ENCODE measurements at places on chromosomes 2 and 18.

- no peak for DNase-seq
Observed at GRCh38 chr2:84879584-84880394, 1.1 kb downstream of the TRABD2A start.

- no peak for DNase-seq
Observed at GRCh38 chr2:231455222-231455621, 9.1 kb downstream of the NCL start.

DNA sequence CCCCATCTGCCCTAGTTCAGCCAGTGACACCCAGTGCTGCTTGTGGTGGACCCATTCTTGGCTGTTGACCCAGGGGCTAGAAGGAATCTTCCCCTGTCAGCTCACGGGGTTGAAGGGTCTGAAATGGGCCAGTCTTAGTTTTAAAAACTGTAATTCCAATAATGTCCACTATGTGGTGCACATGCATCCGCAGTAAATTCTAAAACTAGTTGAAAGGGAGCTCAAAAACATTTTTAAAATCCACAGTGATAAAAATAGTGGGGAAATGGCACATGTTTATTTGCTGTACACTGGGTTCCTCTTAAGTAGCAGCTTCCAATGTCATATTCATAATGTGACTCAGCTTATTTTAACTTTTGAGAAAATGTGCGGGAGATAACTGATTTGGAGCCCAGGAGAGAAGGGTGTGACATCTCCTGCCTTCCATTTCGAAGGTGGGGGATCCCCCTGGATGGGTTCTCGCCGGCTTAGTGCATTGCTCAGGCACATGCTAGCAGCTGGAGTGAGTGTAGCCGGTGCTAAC is 32.8 kb downstream of the GRHL1 start:
- DNase-seq = peak; percentile 53

DNA sequence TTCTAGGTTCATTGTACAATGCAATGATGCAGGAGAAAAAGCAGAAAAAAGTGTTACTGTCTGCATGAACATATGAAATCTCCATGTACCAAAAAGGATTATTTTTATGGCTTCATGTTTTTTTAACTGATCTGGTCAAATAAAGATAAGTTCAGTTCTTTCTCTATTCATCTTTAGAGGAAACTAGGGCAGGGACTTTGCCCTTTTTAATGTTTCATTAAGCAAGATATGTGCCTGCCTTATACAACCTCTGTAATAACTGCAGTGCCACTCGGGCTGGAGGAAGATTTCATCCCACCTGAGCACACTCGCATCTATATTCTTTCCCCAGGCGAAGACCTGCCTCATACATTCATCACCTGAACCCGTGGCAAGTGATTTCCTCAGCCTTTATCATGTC is 157.9 kb upstream of the DDX18 start:
- no peak for DNase-seq

- no peak for DNase-seq
Observed at GRCh38 chr2:100664021-100664755, 101.4 kb downstream of the PDCL3 start.

DNA sequence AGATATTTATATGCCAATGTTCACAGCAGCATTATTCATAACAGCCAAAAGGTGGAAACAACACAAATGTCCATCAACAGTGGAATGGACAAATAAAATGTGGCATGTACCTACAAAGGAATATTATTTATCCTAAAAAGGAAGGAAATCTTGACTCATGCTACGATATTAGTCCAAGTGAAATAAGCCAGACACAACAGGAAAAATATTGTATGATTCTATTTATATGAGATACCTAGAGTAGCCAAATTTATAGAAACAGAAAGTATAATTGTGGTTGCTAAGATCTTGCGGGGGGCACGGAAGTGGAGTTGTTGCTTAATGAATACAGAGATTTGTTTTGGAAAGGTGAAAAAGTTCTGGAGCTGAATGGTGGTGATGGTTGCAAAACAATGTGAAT is 33.0 kb upstream of the CCDC150 start:
- DNase-seq = no peak

- no peak for DNase-seq
Observed at GRCh38 chr18:70554854-70555445, 266.1 kb downstream of the SOCS6 start.

- no peak for DNase-seq
Observed at GRCh38 chr18:41324020-41324791, 630.8 kb upstream of the PIK3C3 start.

- no peak for DNase-seq
Observed at GRCh38 chr2:11121099-11121822, 34.0 kb upstream of the SLC66A3 start.

DNA sequence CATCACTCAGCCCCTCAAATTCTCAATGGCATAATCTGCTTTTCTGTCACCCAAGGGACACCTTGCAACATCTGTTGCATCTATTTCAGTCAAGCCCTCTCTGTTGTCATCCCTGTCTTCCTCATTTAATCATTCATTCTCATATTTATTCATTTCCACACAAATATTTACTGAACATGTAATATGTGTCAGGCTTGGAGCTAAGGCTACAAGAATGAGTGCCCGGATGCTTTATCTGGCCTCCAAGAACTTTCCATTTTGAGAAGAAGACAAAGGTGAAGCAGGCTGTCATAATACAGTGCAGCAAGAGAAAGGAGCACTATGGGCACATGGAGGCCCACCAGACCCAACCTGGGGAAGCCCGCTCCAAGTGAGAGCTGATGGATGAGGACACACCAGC is 15.6 kb downstream of the IL18RAP start:
- DNase-seq = no peak

DNA sequence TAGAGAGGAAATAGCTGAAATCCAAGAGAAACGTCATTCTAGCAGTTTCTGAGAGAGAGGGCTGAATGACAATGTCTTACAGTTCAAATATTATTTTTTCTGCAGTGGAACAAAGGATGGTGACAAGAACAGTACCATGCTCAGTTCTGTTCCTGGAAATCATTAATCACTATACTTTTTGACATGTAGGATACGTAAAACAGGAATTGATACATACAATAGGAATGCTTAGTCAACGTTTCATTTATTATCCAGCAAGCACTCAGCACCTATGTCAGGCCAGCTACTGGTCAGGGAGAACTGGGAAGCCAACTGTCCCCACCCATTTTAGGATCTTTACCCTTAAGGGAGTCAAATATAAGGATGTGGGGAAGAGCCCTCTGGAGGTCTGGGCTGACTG is 114.7 kb downstream of the DHRS9 start:
- no peak for DNase-seq

DNA sequence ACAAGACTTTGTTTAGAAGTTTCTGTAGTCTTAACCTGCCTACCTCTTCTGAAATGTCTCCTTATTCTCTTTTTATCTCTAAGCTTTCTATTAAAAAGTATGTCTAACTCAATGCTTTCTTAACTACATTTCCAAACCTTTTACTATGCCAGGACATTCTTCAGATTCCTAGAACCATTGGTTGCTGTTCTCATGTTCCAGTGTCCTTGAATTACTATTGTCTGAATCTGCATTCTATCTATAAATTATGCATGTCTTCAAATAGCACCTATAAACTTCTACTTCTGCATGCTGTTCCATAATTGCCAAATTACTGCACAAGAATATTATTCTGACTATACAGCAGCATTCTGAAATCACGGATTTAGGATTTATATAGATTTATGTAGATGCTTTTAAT is 166.0 kb upstream of the VWC2L start:
- DNase-seq = no peak

DNA sequence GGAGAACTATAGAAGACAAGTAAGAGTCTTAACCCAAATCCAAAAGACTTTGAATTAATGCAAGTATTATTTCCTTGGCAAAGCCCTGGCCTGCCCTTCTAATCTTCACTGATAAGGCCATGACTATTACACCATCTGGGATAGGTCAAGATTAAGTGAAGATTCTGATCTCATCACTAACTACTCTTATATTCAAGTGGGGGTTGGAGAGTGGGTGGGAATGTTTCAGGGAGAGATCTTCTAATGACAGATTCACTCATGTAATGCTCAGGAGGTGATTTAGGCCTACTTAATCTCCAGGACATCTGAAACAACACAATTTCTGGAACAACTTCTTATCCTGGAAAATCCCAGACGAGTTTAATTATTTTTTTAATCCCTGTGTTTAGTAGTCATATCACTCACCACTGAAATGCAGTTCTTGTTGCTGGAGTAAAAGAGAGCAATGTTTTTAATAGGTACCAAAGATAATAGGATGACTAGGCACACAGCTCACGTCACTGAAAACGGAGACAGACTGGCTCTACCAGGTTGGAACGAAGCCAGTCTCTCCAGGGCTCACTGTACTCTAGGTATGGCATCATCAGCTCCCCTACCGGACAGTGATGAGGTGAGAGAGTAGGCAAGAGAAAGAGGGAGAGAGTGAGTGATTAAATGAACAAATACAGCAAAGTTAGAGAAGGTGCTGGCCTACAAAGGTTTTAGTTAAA is 133.1 kb downstream of the NCKAP5 start:
- DNase-seq = no peak

DNA sequence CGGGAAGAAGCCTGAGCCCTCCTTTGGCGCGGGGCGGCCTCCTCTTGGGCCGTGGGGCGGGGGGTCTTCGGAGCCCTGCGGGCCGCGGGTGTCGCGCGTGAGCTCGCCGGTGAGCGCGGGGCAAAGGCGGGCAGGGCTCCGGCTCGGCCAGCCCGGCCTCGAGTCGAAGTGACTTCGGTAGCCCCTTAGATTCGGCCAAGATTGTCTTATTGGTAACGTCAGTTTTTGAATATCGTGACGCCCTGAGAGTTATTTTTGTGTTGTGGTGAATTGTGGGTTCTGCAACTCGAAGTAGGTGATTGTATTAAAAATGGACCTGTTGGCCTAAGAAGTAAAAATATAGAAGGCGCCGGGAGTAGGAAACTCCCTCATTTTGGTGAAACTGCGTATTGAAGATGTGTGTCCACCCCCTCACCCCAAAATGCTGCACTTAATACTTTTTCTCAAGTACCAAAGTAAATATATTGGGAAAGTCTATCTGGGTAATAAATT is 669 bp downstream of the MARCHF7 start:
- no peak for DNase-seq

DNA sequence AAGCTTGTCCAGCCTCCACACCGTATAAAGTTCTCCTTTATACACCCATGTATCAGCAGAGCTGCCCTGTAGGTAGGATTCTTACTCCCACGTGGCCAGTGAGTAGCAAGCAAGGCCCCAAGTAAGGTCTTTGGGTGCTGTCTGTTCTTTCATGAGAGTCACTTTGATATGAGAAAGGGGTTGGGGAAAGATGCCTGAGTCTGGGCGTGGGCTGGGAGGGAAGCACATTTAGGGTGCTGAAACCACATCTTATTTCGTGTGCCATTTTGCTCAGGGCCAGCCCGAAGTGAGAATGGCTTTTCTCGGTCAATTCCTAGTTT is 436 bp upstream of the ITPRIPL1 start:
- no peak for DNase-seq

GRCh38 chr2:29367986-29368658 is 252.9 kb downstream of the CLIP4 start:
- DNase-seq = no peak

DNA sequence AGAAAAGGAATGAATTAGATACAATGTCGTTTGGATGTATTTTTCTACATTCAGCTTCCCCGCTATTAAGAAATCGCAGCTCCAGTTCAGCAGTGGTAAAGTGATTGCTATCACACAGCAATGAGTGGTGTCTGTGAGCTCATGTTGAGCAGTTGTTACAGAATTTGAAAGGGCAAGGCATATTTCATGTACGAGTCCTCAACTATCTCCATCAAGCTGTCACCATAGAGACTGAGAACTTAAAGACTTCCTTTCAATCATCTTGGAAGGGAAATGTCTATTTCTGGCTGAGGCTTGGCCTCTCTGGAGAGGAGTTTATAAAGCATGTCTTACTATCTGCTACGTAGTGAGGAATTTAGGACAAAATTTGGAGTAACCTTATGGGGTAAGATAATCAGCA is 24.4 kb upstream of the FAM117B start:
- no peak for DNase-seq

DNA sequence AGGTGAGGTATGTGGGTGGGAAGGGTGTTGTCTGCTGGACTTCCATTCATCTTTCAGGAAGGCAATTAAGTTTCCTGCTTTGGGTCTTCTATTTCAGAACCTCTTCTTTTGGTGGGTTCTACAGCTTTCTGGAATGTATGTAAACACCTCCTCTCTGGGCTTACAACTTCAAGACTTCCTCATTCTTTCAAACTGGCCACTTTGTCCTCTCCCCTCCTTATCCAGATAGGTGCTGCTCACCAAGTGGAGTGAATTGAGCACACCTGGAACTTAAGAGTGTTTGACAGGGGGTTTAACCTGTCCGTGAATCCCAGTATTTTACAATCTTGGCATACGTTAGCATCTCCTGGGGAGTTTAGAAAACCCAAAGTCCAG is 5.2 kb upstream of the MRPL33 start:
- no peak for DNase-seq

GRCh38 chr2:187853381-187853791 is 299.2 kb upstream of the TFPI start:
- DNase-seq = no peak

GRCh38 chr2:175152242-175152641 is 15.8 kb downstream of the ATF2 start:
- DNase-seq = no peak

Measured in 8988T (cell line).